ENCODE measurements at places on chromosomes 11 and 22. TPM values are rescaled to one million over a fixed set of nuclear protein-coding genes. Genes with fewer than 3 reads are reported as not detected.
A peak's percentile ranks its signal among the peaks of the same experiment; 100 is the strongest.

Gene ARHGAP1
- polyA plus RNA-seq, result 67.6 TPM

DNA sequence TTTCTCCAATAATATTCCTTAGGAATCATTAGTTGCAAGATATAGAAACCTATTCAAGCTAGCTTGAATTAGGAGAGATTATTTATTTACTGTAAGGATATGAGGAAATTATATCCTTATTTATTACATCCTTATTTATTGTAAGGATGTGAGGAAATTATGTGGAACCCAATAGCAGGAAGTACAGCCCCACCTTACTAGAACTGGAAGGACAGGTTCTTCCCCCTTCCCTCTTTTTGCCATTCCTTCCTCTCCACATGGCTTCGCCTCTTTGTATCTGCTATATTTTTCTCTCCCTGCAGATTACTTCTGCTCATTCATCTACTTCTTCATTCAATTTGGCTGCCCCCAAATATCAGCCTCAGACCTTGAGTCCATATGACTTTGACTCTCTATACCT, 49.5 kb upstream of the B3GNT6 start:
- DNase-seq, result no peak

DNA sequence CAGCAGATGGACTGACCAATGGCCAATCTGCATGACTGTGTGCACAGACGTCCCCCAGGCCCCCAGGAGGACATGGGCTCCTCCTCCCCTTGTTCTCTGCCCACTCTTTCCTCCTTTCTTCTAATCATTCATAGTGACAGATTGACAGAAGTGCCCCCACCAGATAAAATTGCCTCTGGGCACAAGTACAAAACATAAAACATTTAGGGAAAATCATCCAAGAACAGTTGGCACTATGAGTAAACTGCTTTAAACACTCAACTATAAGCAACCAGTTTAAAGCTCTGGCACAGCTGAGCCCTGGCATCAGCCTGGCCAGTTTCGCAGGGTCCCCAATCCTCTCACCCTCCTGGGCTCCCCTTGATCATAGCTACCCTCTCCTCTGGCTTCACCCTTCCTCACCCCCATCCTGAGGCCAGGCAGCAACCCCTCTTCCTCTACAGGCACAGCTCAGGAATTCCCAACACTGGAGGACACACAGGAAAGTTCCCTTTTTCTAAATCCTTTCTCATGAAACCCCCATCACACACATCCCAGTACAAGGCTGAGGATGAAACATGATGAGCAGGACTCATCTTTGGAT, 232.9 kb downstream of the BUD13 start:
- DNase-seq, result no peak

- DNase-seq, result no peak
Measured at GRCh38 chr11:16977994-16978315, 36.3 kb downstream of the PLEKHA7 start.

Gene OR5D18
- polyA plus RNA-seq, result not detected

DNA sequence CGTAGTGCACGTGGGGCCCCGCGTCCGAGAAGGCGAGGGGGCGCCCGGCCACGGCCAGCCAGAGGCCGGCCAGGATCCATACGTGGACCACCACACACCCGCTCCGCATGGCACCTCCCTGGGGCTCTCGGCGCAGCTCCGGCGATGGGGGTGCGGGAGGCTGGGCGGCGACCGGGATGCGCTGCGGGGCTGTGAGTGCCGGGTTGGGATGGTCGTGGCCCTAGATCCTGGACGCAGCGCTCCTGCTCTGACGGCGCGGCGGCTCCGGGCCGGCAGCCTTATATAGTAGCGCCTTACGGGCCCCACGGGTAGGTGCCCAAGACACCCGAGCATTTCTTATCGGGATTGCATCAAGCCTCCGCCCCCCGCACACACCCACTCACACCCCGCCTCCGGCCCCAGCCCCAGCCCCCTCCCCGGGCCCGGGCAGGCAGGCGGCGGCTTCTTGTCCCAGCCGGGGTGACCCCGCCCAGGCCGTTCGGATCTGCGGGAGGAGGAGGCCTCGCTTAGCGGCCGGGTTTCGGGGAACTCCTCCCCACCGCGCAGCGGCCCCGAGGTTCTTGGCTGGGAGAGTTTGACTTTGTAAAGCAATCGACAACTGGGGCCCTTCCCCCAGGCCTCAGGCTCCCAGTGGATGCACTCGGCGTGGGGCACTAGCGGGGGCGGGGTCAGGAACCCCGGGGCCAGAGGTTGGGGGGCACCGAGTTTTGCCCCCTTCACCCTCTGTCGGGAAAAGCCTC, at the start of gene FGF19:
TSS of gene FGF19 (minus strand) at position 255 of the 740 bp plus-strand sequence. CDS start at position 109, 146 bp downstream.
- no peak for DNase-seq

GRCh38 chr11:40202589-40203270, 1256.7 kb downstream of the LRRC4C start:
- DNase-seq, result no peak

GRCh38 chr11:73566977-73567755, 30.7 kb downstream of the FAM168A start:
- DNase-seq, result no peak

DNA sequence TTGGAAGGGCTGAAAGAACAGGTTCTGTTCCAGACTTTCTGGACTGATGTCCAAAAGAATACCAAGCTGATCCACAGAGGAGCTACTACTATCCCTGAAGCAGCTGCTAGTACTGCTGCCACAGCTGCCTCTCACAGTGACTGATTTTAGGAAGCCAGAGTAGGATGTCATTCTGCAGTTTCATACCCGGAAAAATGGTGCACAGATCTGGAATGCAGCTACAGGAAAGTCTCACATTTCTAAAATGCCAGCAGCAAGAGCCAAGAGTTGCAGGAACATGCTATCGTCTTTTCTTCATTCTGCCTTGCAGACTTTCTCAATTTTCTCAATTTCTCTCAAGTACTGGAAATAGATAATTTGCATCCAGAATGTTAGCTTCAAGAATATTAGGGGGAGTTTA, 19.4 kb upstream of the CCDC179 start:
- DNase-seq, result peak; percentile 61

GRCh38 chr11:126133901-126134300, 71.2 kb upstream of the CDON start:
- peak; percentile 28 for DNase-seq

GRCh38 chr11:115654792-115655191, 150.6 kb upstream of the CADM1 start:
- DNase-seq, result no peak

DNA sequence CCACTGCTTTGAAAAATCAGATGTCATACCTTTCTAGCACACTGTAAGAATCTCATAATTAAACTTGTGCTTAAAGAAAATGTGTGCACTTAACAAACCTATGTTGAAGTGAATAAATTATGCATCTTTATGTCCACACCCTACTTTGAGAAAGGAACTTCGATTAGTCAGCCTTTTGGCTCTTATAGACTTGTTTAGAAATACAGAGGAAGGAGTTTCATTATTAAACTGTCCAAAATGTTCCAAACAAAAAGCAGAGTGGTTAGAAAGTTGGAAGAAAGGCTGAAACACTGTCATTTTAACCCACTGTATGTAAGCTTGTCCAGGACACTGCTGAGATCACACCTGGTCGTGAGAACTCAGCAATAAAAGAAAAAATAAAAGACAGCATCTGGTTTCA, 863.2 kb upstream of the CHORDC1 start:
- DNase-seq, result no peak

Gene SLC25A45
- 1.8 TPM for polyA plus RNA-seq
